Bone marrow (tissue), 2 donors: ENCODE measurements at places on chromosomes 2 and 18.

DNA sequence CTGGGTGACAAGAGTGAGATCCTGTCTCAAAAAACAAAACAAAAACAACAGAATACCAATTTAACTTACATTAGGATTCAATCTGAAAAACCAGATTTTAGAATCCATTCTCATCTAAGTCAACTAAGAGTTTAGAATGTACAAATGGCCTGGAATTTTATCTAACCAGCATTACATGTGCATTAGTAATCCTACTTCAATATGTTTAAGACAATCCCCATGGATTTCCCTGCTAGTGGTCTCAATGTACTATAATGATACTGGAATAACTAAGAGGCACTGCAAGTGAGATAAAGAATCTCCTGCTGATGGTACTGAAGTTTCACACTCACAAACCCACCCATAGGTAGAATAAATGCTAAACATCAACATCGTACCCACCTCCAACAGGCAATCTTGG is 53.9 kb upstream of the DNER start:
- DNase-seq: no peak

DNA sequence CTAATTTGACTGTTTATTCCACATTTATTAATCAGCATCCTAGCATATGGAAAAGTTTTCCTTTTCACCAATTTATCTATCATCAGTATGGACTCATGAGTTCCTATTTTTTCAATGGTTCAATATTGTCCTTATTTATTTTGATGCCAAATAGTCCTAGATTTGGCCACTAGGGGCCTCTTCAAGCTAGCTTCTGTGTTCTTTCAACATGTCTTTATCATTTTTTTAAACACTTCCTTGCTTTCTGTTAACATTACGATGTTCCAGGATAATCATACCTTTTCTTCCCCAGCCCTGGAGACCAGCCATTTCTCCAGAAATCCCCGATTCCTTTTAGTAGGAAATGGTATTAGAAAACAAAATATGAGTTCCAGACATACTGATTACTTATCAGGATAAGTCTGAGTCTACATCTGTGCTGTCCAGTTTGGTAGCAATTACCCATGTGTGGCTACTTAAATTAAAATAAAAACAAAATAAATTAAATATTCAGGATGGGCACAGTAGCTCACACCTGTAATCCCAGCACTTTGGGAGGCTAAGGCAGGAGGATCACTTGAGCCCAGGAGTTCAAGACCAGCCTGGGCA is 70.6 kb downstream of the RPE start:
- no peak for DNase-seq

DNA sequence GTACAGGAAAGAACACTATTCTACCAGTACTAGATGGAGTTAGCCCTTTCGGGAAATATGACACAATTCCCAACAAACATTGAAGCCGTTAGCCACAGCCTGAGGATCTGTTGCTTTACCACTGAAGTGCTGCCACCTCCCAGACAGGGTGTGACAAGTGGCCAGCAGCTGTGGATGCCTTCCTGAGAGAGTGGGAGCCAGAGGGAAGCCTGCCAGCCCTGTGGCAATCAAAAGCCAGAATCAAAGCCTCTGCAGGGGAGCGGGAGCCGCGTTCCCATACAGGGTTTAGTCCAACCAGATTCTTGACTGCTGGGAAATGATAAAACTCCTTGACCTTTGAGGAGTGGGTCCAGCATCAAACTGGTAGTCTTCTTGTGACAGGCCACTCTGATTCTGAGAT is 38.0 kb downstream of the SLC4A1AP start:
- DNase-seq: no peak

DNA sequence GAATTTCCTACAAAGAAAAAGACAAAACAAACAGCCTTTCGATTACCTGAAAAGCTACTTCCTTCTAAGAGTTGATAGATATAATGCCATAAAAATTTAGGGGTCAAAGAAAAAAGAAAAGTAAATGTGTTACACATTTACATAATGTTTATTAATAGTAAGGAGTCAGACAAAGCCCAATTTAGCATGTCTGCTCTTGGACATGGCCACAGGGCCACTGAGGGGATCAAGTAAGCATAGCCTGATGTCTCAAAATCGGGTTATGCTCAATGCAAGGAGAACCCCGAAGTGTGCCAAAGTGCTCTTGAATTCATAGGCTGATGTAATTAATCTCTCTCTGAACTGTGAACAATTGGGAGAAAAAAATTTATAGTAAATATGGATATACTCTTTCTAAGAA is 61.6 kb downstream of the RTN4 start:
- DNase-seq: no peak

DNA sequence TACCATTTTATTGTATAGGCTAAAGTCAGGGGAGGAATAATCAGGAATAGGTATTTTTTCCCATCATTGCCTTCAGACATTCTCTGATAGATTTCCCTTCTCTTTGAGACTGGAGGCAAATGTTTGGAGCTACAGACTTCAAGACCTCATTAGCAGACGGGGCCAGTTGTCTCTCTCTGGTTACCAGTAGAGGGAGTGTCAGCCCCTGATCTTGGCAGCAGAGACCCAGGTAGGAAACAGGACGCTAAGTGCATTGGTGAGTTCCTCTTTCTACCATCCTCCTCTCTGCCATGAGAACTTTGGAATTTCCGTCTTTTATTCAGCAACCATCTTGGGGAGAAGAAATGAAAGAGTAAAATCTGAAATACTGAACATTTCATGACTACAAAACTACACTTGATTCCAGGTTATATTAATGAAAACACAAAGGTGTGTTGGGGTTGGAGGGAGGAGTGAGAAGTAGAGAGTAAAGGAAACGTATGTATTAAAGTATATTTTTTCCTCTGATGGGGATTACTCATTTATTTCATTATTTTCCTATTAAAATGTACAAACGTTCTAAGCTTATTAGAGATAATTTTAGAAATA is 186.2 kb upstream of the GCFC2 start:
- no peak for DNase-seq

GRCh38 chr2:70515938-70516337 is 37.7 kb downstream of the TGFA start:
- no peak for DNase-seq

DNA sequence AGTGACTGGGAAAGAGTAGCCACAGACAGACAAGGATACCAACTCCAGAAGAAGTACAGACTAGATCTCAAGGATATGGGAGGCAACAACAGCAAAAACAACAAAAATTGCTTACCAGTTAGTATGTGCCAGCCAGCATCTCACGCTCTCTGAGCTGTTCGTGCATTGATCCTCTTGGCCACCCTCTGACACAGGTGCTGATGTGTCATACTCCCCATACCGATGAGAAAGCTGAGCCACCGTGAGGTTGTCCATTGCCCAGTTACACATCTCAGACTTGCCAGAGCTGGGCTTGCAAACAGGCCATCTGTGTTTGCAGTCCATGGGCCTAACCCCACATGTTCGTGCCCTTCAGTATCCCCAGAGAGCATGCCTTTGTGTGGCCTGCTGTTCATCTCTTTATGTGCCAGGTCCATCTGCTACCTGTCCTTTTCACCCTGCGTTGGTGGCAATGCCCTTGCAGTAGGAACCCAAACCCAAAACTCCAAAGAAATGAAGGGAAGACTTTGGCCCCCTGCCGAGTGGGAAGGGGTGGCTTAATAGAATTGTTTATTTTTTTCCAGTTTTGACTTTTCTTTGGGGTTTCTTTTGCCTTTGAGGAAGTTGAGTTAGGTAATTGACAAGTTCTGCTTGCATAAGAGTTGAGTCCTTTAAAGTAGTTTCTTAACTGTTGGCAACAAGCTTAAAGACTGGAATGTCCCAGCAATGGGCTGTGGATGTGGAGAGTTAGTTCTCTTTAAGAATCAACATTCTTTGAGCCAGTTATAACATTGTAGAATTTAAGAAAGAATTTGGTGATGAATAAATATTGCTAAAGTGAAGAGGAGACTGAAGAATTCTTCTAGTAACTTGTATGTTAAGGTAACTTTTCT is 46.7 kb downstream of the LYPD6B start:
- no peak for DNase-seq

- DNase-seq: no peak
Observed at GRCh38 chr2:160581035-160581434, 87.4 kb upstream of the RBMS1 start.

DNA sequence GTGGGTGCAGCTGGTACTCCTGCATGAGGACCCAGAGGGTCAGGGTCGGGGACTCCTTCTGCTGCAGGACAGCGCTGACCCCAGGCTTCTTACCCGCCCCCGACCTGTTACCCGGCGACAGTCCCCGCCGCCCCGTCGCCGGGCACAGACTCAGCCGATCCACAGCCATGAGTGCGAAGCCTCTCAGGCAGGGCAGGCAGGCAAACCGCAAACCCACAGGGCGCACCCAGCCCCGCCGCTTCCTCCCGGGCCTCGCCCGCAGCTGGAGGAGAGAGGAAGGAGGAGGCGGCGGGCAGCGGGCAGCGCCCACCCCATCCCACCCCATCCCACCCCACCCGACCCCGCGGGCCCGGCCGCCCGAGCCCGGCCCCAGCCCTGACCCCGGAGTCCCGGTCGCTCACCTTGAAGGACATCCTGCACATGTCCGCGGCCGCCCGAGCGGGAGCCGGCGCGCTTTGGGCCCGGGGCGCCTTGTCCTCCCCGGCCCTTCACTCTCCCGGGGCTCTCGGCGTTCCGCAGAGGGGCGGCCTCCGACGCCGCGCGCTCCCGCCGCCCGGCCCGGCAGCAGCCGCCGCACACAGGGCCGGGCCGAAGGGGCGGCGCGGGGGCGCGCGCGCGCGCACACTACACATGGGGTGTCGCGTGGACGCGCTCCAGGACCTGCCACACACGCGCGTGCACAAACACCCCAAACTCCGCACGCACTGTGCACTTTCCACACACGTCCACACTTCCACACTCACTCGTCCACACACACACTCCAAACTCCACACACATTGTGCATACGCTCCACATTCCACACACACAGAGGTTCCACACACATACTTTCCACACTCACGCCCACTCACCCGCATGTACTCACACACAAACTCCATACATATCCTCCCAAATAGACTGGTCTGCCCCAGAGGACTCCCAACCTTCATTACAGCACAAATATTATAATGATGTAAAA is at the start of gene ANKRD29:
Gene ANKRD29, minus strand, starts transcription at position 603 of the 955 bp plus-strand sequence. Its CDS starts 181 bp downstream, at position 422.
- no peak for DNase-seq

DNA sequence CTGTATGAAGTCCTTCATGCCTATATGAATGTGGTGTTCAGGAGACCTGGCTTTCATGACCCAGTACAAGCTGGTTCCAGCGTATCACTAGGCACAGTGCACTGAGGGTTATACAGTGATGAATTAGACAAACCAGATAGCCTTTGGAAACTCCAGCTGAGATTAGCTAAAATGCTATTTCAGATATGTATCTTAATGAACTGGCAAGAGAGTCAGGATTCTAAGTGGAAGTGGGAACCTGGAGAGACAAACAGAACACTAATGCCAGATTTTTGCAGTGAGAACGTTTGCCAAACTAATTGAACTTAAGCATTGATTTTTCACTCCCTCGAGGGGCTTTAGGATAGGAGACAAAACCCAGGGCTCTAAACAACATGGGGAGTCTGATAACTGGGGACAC is 66.1 kb upstream of the EMILIN2 start:
- DNase-seq: no peak

DNA sequence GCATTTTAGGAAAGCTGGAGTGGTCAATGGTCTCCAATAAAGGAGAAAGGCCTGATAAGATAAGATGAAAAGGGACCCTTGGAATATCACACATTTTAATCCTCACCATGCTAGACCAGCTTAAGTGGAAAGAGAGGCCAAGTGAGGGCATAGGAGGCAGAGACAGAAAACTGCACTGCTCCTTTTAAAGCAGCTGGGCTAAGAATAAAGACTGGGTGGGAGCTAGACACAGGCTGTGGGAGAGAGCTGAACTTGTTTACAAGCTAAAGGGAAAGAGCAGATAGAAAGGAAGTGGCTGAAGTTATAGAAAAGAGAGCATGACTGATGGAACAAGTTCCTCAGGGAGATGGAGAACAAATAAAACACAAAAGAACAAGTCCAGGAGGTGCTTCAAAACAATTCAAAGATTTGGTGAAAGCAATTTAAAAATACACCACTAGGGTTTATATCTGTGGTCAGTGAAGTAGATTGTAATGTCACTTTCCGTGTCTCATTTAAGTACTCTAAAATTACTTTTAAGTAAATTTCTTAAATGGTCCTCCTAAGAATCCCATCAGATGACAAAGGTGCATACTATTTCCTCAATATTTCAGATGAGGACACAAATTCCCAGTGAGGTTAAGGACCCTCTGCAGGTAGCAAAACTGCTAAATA is 7.5 kb downstream of the COL5A2 start:
- DNase-seq: no peak

DNA sequence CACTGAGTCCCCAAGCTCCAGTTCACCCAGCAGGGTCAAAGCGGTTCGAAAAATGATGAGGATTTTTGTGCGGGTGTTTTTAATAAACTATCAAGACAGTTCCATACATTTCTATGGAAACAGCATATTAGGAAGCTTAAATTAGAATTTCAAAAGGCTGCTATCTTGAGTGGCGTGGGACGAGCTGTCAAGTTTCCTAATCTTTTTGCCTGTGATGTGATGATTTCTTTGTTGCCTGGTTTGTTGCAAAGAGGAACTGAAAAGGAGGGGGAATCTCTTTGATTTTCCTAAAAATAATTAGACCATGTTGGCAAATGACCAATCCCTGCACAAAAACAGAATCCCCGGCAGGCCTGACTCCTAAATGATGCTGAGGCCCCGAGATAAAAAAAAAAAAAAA is 66.1 kb upstream of the ATG16L1 start:
- no peak for DNase-seq

DNA sequence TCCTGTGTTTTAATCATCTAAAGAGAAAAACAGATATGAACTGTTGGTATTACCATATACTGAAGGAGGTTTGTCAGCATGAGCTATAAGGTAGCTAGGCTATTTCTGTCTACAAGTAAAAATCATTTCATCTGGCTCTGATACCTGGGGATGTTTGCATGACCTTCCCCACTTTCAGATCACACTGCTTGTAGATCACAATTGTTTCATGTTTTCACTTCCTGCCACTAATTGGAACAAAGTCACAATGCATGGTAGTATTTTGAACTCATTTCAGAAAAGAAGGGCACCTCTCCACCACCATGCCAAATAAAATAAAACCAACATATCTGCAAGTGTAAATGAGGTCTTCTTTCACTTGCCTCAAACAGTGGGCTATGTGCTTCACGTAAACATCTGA is 37.8 kb downstream of the NYAP2 start:
- no peak for DNase-seq
